ENCODE measurements at places on chromosomes 11 and 22. TPM values are rescaled to one million over a fixed set of nuclear protein-coding genes. Genes with fewer than 3 reads are reported as not detected.

DNA sequence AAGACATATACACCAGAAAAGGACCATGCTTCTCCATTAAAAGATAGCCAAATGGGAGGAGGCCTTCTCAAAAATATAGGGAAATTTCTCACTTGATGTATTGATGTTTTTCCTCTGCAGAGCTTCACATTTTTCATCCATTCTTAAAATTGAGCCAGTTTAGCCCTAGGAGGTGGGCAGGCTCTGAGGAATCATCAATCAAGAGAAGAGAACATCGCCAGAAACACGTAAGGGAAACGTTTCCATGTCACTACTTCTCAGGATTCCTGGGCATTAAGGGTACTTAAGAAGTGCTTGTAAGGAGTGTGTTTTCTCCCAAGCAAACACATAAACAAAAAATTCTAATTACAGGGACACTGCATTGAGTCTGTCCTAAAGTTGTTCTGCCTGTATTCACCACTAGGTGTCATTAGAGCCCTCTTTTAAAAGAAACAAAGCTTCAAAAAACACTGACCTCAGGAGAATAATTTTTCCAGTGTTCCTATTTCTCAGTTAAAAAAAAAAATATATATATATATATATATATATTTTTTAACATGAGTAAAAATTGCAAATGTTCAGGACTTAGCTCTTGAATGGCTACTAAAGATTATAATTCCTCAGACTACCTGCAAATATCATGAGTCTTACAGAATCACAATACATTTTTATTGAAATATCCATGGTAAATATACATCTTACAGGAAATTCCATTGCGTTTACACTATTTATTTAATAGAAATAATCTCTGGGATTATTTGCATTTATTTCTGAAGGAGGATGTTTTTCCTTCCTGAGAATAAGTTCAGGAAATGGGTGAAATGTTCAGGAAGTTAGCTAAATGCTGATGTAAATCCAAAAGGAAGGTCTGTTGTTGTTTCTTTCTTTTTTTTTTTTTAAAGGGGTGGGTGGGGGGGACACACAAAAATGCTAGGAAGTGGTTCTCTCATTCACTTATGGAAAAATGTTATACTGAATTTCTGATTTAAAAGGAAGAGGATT is 16.0 kb downstream of the FZD4 start:
- DNase-seq: no peak

IGLL1 gene
- 0.42 TPM for polyA plus RNA-seq

- DNase-seq: no peak
Observed at GRCh38 chr11:36288442-36289225, 590 bp downstream of the COMMD9 start.

DNA sequence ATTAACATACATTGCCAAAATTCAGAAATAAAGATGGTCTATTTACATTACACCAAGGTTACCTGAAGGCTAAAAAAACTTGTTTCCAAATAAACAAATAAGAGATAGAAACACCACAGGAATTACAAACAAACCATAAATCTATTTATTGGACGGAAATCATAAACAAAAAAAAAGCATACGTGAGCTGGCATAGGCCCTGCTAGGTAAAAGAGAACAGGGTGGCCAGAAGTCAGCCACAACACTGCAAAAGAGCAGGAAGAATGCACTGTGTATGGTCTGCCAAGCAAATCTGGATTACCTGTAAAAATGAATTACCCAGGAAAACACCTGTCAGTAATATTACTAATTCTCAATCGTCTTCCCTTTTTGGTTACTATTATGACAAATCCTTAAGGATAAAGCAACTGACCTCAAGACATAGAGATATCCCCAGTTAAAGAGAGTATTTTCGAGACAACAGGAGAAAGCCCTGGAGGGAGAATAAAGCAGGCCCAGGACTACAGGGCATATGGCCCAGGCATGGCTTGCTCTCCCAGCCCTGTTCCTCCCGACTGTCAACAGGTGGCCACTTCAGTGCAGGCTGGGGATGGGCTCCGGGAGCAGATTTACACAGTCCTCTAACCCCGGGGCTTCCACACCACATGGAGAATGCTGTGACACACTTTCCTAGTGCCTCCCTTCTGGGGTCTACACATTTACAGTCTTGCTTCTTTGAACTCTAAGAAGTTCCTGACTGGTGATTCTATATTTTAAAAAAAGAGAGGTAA is 18.0 kb downstream of the PPP2R1B start:
- DNase-seq: no peak

- DNase-seq: no peak
Observed at GRCh38 chr11:64053699-64054098, 18.0 kb downstream of the FLRT1 start.

All from right lung (tissue), 10 donors.